Stimulated activated CD4-positive, alpha-beta T cell treated with anti-CD3 and anti-CD28 coated beads, Interleukin-12 subunit alpha, Interleukin-12 subunit beta, amount 100 ng/mL, for 4 hours (primary cell): ENCODE measurements at places on chromosomes 6 and 20.

GRCh38 chr6:89555031-89555430 is 83.5 kb downstream of the LYRM2 start:
- DNase-seq = no peak

DNA sequence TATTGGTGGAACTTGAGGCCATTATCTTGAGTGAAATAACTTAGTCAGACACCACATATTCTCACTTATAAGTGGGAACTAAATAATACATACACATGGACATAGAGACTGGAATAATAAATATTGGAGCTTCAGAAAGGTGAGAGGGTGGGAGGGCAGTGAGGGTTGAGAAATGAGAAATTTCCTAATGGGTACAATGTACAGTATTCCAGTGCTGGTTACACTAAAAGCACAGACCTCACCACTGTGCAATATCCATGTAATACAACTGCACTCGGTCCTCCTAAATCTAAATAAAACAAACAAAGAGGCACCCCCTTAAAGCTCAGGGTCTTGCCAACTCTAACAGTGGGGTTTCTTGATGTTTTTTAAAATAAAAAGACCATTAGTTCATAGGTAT is 53.2 kb downstream of the IGF2R start:
- no peak for DNase-seq

- DNase-seq = no peak
Measured at GRCh38 chr6:176766-177165, 115.5 kb upstream of the DUSP22 start.

- DNase-seq = no peak
Measured at GRCh38 chr6:5192135-5192794, 68.5 kb downstream of the LYRM4 start.

DNA sequence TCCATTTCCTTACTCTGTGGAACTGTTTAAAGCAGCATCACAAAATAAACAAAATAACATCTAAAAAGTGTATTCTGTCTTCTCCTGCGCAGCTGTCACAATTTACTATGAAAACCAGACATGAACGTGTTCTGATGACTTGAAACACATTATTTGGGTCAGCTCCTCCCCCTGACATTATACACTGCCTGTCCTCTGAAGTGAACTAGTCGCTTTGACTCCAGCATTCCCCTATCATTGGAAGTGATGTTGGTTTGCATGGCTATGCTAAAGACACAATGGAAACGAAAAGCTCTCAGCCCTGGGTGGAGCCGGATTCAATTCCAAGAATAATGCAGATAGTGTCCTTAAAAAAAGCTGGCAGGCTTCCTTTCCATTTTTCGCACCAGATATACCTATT is 125.9 kb downstream of the FYN start:
- DNase-seq = no peak

DNA sequence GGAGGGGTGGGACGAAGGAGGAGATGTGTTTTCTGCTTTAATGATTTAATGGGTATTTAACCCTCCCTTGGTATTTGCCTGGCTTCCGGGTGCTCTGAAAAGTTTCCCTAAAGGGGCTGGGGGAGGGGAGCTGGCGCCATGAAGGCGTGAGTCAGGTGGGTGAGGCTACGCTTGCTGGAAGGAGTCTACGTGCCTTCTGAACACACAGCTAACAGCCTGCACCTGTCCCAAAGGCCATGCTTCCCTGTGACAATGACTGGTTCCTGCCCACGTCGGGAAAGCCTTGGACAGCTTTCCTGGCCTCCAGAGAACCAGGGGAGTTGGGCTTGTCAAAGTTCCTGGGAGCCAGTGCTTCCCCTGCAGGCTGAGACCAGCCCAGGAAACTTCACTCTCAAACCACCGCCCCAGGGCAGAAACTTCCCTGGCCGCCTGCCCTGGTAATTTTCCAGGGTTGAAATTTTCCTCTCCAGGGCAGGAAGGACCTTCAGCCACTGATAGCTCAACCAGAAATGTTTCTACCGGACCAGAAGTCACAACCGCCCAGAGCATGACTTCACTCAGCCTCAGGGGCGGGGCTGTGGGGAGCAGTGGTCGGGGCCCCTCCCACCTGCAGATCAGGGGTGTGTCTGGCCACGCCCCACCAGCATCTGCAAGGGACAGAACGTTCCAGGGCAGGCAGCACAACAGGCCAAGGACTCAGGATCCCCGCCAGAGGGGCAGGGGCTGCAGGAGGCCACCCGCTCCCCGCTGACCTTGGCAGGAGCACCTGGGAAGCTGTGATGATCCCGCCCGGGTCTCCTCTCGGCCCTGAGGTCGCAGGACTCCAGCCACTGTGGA is 18.6 kb upstream of the SLCO4A1 start:
- peak; percentile 79 for DNase-seq

DNA sequence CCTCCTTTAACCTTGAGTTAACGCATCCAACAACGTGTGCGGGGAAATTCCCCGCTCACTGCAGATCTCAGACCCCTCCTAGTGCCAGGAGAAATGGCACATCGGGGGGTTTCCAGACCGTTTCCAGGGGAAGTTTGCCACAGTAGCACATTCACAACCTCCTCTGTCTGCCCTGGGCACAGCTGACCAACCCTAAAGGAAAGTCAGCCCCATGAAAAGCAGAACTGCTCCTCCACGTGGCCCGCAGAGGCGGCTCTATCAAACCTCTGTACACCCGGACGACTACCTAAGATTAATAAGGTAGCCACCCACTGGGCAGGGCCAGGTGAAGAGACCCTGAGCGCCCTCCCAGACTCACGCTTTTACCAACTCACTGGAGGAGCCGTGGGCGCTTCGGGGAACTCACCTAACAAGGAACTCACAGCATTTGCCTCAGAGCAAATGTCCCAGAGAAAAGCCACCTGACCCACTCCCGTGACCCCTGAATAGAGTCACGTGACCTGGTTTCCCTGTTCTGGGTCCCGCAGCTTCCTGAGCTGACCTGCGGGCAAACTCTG is 93.1 kb downstream of the PRND start:
- DNase-seq = peak; percentile 61

DNA sequence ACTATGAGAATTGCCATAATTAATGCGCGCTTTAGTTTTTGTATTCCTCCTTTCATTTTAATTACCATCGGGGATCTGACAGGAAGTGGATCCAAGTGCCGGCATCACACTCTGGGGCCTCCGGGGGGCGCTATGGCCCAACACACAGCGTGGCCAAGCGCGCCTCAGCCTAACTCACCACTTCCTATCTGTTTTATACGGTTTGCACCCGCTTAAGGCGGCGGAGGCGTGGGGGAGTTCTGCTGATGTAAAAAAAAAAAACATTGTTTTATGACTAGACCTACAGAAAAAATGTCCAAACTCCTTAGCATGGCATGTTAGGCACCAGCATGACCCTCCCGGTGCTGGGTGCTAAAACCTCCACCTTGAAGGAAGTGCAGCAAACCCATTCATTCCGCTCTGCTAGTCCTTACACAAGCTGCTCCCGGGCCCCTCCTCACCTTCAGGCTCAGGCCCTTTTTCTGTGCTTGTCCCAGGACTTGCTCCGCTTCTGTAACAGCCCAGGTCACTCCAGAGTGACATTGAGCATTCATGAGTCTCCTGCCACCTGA is 4.5 kb upstream of the EBF4 start:
- peak; percentile 61 for DNase-seq

GRCh38 chr6:169845426-169846285 is 94.2 kb downstream of the ERMARD start:
- no peak for DNase-seq

- no peak for DNase-seq
Measured at GRCh38 chr6:168190646-168191443, 111.8 kb upstream of the FRMD1 start.

DNA sequence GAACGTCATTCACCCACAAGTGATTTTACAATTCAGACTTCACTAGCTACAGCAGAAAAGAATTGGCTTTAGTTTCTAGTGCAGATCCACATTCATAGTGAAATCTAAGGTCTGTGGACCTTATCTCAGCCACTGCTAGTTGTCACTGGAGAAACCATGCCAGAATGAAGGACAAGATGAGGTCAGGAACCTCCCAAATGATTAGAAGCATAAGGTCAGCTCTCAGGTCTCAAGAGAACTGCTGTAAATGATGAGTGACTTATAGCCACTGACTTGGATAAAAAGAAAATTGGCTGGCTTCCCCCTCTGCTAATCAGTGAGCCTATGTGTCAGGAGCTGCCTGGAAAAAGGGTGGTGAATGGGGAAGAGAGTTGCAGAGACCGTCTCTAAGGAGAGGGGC is 265.3 kb upstream of the BMP2 start:
- DNase-seq = no peak
